ENCODE measurements at places on chromosomes 11 and 22. TPM values are rescaled to one million over a fixed set of nuclear protein-coding genes. Genes with fewer than 3 reads are reported as not detected.

The CST6 gene
- total RNA-seq, result not detected

The POU2AF2 gene
- total RNA-seq, result not detected

The SPDYC gene
- not detected for total RNA-seq

The OR4D10 gene
- under 0.01 TPM for total RNA-seq

The UBQLNL gene
- under 0.01 TPM for total RNA-seq

The CPT1A gene
- total RNA-seq, result 28.7 TPM

The GAS2 gene
- 0.64 TPM for total RNA-seq

The GAL gene
- total RNA-seq, result not detected

The NAALAD2 gene
- 1.9 TPM for total RNA-seq

The NRXN2 gene
- 5.2 TPM for total RNA-seq

The MTFP1 gene
- 11.3 TPM for total RNA-seq

The KCNJ4 gene
- total RNA-seq, result not detected

The PHOX2A gene
- not detected for total RNA-seq

The BARX2 gene
- not detected for total RNA-seq

The PHLDA2 gene
- 7.3 TPM for total RNA-seq

The ATXN10 gene
- total RNA-seq, result 113 TPM

The OR52I2 gene
- not detected for total RNA-seq

The SHISAL1 gene
- 3.0 TPM for total RNA-seq

The MMP11 gene
- 16.0 TPM for total RNA-seq

The SRPRA gene
- total RNA-seq, result 102 TPM

The OR52N1 gene
- not detected for total RNA-seq

The FAM118A gene
- total RNA-seq, result 20.7 TPM

The OR51E2 gene
- total RNA-seq, result 1.9 TPM

The MAPK8IP2 gene
- total RNA-seq, result 0.43 TPM

The TRIM44 gene
- total RNA-seq, result 20.3 TPM

The ZP1 gene
- total RNA-seq, result not detected

The MYOD1 gene
- total RNA-seq, result not detected

The GPHA2 gene
- not detected for total RNA-seq

The MS4A4A gene
- not detected for total RNA-seq

The CSNK2A3 gene
- 2.3 TPM for total RNA-seq

The HEPHL1 gene
- 4.3 TPM for total RNA-seq

The OTUB1 gene
- 38.0 TPM for total RNA-seq

The LDLRAD3 gene
- total RNA-seq, result 2.6 TPM

The SAA1 gene
- 0.43 TPM for total RNA-seq

All from fibroblast of villous mesenchyme (primary cell).